ENCODE measurements at places on chromosomes 1 and 21.

- DNase-seq, result peak; percentile 49
These were observed 9.9 kb downstream of the CFAP410 start for GRCh38 chr21:44329086-44329889.

GRCh38 chr1:170791941-170792340, 128.0 kb downstream of the PRRX1 start:
- DNase-seq, result no peak

GRCh38 chr21:35399002-35399530, 350.0 kb upstream of the RUNX1 start:
- no peak for DNase-seq

DNA sequence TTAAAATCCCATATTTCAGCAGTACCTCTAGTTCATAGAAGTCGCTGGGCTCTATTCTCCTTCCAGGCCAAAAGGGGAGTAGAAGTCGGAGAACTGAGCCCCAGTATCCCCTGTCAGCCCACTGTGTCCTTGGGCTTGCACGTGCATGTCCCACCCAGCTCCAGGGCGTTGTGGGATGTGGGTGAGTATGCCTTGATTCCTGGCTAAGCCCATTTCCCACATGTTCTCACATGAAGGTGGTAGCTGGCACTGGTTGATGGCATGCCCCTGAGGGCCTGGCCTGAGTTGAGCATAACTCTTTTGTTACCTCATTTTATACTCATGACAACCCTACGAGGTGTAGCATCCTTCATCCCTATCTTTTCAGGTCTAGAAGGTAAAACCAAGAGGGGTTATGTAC, 8.0 kb downstream of the SLC6A17 start:
- no peak for DNase-seq

DNA sequence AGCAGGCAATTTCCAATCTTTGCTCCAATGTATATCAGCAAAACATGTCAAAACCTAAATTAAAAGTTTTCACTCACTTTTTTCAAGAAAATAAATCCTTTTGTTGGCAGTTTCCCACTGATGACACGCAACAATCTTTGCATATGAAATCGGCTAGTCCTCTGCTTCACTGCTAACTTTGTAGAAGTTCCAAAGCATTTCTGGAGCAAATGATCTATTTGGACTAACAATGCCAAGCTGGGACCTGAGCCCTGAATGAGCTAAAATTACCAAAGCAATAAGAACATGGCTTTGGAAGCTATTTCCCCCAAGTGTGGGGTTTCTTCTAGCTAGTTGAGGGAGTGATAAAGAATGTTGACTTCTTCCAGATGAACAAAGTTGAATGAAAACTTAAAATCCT, 5.1 kb downstream of the BEND5 start:
- no peak for DNase-seq

DNA sequence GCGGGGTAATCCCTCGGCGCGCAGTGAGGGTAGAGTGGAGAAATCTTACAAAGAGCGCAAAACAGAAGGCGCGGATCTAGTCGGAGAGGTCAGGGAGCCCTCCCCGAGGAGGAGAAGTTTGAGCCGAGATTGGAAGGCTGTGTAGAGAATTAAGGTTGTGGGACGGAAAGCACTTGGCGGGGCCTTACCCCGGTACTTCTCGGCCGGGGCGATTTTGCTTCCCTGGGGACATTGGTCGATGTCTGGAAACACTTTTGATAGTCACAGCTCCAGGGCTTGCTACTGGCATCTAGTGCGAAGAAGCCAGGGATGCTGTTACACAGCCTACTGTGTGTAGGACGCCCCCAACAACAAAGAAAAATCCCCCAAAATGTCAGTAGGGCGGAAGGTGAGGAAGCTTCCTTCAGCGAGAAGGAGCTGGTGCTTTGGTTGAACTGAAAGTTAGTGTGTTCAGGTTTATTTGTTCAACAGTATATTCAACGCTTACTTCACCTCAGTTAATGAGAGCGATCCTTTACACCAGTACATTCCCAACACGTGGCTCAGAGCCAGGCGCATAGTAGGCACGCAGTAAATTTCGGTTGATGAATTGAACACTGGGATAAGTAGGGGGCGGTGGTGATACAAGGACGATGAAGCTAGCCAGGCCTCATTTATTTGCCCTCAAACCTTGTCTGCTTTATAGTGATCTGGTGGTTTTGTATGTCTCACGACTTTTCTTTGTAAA, 807 bp downstream of the CEP85 start:
- DNase-seq, result no peak

- no peak for DNase-seq
These were observed 5.1 kb upstream of the HES4 start for GRCh38 chr1:1004780-1005697.

DNA sequence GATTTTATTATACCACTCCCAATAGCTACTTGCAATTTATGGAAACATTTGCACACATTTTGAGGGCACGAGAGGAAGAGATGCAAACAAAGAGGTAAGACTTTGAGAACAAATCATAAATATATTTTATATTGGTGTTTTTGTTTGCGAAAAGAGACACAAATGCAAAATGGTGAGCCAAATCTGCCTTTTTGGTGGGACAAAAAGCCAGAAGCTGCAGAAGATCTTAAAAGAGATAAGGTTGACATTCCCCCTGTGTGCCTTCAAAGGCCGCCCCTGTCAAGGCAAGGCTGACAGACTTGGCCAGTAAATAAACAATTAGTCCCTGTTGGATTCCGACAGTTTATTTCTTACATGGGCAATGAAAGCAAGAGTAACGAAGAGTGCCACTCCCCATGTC, 122.8 kb downstream of the LBR start:
- DNase-seq, result no peak

DNA sequence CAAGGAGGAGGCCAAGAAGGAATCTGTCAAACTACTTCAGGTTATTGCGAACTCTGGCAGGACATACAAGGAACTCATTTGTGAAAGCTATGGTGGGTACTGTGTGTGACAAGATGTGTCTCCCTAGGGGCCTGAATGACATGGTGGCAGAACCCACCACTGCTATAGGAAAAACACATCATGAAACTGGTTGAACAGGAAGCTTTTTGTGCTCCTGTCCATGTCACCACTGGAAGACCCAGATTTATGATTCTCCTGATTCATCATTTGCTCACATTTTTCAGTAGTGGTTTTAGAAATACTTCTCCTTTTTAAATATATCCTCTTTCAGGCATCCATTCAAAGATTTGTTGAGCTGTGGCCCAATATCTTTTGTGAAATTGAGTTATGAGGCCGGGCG, 23.6 kb downstream of the ARMH1 start:
- no peak for DNase-seq

DNA sequence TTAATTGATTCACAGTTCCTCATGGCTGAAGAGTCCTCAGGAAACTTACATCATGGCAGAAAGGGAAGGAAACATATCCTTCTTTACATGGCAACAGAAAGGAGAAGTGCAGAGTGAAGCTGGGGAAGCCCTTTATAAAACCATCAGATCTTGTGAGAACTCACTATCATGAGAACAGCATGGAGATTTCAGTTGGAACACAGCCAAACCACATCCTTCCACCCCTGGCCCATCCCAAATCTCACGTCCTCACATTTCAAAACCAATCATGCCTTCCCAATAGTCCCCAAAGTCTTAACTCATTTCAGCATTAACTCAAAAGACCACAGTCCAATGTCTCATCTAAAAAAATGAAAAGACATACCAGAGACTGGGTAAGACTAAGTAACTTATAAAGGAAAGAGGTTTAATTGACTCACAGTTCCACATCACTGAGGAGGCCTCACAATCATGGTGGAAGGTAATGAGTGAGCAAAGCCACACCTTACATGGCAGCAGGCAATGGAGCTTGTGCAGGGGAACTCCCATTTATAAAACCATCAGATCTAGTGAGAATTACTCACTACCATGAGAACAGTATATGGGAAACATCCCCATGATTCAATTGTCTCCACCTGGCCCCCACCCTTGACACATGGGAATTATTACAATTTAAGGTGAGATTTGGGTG, 105.2 kb downstream of the MRPL39 start:
- no peak for DNase-seq

DNA sequence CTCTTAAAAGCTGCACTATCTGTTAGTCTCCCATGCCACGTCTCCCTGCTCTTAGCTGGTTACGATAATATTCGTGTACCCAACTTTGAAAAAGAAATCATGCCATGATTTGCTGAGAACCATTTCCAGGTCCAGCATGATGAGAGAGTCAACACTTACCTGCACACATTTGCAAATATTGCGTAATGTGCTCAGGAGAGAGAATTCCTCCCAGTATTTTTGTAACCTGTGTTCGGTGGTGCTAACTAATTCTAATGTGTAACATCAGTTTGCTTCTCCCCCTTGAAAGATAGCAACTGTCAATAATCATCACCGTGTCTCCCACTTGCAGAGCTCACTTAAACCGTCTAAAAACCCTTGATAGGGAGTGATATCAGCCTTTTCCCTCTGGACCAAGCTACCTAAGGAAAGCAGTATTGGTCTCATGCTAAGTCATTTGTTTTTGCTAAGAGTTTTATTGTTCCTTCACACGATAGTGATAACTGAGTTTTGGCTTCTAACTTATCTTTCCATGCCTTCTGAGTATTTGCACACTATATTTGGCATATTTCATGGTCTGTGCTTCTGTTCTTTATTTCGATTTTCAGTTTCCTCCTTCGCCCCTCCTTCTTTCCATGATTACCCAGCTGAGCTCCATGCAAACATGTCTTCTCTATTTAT, 61.1 kb upstream of the IRF2BP2 start:
- no peak for DNase-seq

DNA sequence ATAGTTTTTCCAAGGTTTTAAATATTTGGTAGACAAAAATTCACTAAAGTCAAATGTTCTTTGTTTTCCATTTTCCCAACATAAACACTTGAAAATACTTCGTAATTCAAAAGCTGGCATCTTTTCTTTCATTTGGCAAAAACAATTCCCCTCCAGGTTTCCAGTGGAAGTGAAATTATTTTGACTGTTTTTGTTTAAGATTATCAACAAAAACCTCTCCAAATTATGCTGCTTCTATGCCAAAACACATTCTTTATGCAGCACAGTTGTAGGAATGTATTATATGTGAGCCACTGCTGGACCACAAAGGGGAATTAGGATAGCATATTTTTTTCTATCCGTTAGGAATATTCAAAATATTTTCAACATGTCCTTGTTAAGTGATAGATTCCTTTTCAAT, 44.1 kb downstream of the SLC5A9 start:
- DNase-seq, result no peak

GRCh38 chr1:41245659-41246058, 3.6 kb upstream of the SCMH1 start:
- no peak for DNase-seq

GRCh38 chr1:165851034-165851658, 23.7 kb downstream of the UCK2 start:
- DNase-seq, result no peak

GRCh38 chr1:170624146-170624545, 39.8 kb upstream of the PRRX1 start:
- no peak for DNase-seq

GRCh38 chr1:171052977-171053376, 37.7 kb upstream of the FMO3 start:
- DNase-seq, result no peak

DNA sequence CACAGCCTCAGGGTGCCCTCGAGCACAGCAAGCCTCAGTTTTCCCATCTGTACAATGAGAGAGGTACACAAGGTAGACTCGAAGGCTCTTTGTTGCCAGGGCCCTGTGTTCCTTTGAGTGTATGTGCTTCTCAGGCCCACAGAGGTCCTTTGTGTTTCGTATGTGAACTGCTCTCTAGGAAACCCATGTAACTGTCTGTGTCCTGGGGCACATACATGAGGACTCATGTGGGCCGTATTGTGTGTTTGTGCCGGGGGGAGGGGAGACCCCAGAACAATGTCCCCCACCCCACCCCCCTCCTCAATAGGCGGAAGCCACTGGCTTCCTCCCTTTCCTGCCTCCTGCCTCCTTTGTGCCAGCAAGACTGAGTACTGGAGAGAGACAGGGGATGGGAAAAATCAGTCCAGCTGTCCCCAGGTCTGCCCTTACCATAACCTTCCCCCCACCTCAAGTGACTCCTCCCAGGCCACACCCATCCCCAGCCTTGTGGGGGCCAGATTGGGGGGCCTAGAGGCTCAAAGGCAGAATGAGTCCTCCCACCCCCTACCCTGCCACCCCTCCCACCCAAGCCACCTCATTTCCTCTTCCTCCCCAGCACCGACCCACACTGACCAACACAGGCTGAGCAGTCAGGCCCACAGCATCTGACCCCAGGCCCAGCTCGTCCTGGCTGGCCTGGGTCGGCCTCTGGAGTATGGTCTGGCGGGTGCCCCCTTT, at the start of gene TIE1:
TIE1 (plus strand) TSS at position 605 of the 717 bp plus-strand sequence; CDS start at position 695, 90 bp downstream.
- DNase-seq, result no peak
